ENCODE measurements at places on chromosomes 16 and 17. TPM values are rescaled to one million over a fixed set of nuclear protein-coding genes. Genes with fewer than 3 reads are reported as not detected.
A peak's percentile ranks its signal among the peaks of the same experiment; 100 is the strongest.

PLXDC1 gene
- total RNA-seq, result 12.2 TPM

DNA sequence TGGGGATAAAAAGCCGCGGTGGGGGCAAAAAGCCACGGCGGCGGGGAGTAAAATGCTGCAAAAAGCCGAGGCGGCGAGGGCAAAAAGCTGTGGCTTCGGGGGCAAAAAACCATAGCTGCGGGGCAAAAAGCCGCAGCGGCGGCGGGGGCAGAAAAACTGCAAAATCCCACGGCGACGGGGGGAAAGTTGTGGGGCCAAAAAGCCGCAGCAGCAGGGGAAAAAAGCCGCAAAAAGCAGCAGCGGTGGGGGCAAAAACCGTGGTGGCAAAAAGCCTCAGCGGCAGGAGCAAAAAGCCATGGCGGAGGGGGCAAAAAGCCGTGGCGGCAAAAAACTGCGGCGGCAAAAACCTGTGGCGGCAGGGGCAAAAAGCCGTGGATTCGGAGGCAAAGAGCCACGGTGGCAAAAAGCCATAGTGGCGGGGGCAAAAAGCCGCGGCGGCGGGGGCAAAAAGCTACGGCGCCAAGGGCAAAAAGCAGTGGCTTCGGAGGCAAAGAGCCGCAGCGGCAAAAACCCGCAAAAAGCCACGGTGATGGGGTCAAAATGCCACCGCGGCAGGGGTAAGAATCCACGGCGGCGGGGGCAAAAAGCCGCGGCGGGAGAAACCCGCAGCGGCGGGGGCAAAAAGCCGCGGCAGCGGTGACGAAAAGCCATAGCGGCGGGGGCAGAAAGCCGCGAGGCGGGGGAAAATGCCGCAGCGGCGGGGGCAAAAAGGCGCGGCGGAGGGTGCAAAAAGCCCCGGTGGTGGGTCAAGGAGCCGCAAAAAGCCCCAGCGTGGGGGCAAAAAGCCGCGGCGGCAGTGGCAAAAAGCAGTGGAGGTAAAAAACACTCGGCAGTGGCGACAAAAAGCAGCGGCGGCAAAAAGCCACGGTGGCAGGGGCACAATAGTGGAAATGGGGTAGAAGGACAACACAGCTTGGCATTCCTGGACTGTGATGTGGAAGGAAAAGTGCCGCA is 192.8 kb downstream of the SHCBP1 start:
- no peak overlapping the region for H3K27ac ChIP-seq
- no peak overlapping the region for H3K4me3 ChIP-seq
- DNase-seq, result no peak
- H3K36me3 ChIP-seq, result no peaks in the 10 kb centered on the region
- H3K27me3 ChIP-seq, result peaks cover 44% of the 10 kb centered on the region

METRN gene
- total RNA-seq, result 62.5 TPM

GRCh38 chr17:51493206-51493605 is 232.9 kb downstream of the UTP18 start:
- H3K36me3 ChIP-seq, result no peaks in the 10 kb centered on the region
- H3K27me3 ChIP-seq, result peaks cover 6% of the 10 kb centered on the region
- no peak overlapping the region for H3K4me3 ChIP-seq
- H3K27ac ChIP-seq, result no peak overlapping the region
- DNase-seq, result no peak
- H3K4me1 ChIP-seq, result no peaks in the 10 kb centered on the region

DNA sequence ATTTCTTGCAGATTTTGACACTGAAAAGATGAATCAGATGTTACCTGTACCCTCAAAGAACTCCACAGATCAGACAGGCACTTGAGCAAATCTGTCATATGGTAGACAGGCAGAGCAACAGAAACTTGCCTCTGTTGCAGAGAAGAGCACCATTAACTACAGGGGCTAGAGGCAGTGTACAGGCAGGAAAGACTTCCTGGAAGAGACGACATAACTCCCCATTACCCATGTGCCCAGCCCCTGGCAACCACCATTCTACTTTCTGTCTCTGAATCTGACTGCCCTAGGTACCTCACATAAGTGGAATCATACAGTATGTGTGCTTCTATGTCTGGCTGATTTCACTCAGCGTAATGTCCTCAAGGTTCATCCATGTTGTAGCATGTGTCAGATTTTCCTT is 15.5 kb downstream of the GFOD2 start:
- H3K27ac ChIP-seq, result peak overlapping the region; percentile 10
- H3K4me3 ChIP-seq, result no peak overlapping the region
- H3K36me3 ChIP-seq, result peaks cover 4% of the 10 kb centered on the region
- no peaks in the 10 kb centered on the region for H3K27me3 ChIP-seq
- peaks cover 12% of the 10 kb centered on the region for H3K4me1 ChIP-seq

- no peak for DNase-seq
- no peak overlapping the region for H3K27ac ChIP-seq
- H3K4me1 ChIP-seq, result no peaks in the 10 kb centered on the region
- H3K36me3 ChIP-seq, result no peaks in the 10 kb centered on the region
- H3K27me3 ChIP-seq, result no peaks in the 10 kb centered on the region
These were observed 73.7 kb downstream of the AKAP1 start for GRCh38 chr17:57158795-57159194.

- peak; percentile 17 for DNase-seq
- H3K4me1 ChIP-seq, result peaks cover 35% of the 10 kb centered on the region
- H3K27me3 ChIP-seq, result no peaks in the 10 kb centered on the region
- no peak overlapping the region for H3K27ac ChIP-seq
- H3K4me3 ChIP-seq, result no peak overlapping the region
These were observed 18.5 kb downstream of the MLYCD start for GRCh38 chr16:83917152-83918120.

- peak; percentile 88 for DNase-seq
- H3K4me1 ChIP-seq, result peaks cover 5% of the 10 kb centered on the region
- peak overlapping the region; percentile 75 for H3K27ac ChIP-seq
- H3K4me3 ChIP-seq, result peak overlapping the region; percentile 43
- H3K27me3 ChIP-seq, result peaks cover 3% of the 10 kb centered on the region
These were observed 18.7 kb upstream of the ZNF689 start for GRCh38 chr16:30628628-30629540.

KCNJ18 gene
- total RNA-seq, result not detected

WNK4 gene
- not detected for total RNA-seq

GRCh38 chr17:29357821-29358232 is 32.3 kb upstream of the TAOK1 start:
- peak overlapping the region; percentile 33 for H3K27ac ChIP-seq
- no peak overlapping the region for H3K4me3 ChIP-seq
- no peak for DNase-seq
- no peaks in the 10 kb centered on the region for H3K36me3 ChIP-seq
- H3K4me1 ChIP-seq, result peaks cover 9% of the 10 kb centered on the region

DNA sequence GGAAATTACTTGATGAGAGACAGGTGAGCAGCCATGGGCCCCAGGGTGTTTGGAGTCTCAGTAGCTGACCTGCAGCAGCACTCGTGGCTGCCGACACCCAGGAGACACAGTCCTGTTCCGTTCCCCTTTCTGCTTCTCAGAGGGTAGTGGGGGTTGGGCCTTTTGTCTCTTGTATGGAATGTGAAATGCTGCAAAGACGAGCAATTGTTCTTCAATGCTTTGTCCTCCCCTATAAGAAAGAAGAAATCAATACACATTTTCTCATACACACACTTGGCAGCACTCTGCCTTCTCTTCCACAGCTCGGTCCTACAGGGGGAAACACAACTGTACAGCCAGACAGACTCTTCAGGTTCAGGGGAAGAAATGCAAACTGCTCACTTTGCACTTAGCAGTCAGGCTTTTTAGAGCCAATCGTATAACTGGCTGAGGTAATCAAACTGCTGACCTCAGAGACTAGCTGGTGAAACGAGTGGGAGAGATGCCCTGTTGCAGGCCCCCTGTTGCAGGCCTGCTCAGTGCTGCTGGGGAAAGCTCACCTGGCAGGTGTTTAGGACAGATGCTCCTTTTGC is 96.7 kb downstream of the AATF start:
- no peak for DNase-seq
- no peaks in the 10 kb centered on the region for H3K4me1 ChIP-seq
- no peaks in the 10 kb centered on the region for H3K27me3 ChIP-seq
- no peak overlapping the region for H3K27ac ChIP-seq

GRCh38 chr16:71540-72401 is 660 bp downstream of the RHBDF1 start:
- peak overlapping the region; percentile 96 for H3K27ac ChIP-seq
- peaks cover 97% of the 10 kb centered on the region for H3K4me1 ChIP-seq

UNC13D gene
- total RNA-seq, result 13.3 TPM

RNU2-1 gene
- 5,474 TPM for total RNA-seq

C17orf113 gene
- 0.63 TPM for total RNA-seq

- no peaks in the 10 kb centered on the region for H3K36me3 ChIP-seq
- H3K4me1 ChIP-seq, result peaks cover 4% of the 10 kb centered on the region
- H3K4me3 ChIP-seq, result no peak overlapping the region
- no peak overlapping the region for H3K27ac ChIP-seq
- H3K27me3 ChIP-seq, result no peaks in the 10 kb centered on the region
These were observed 43.8 kb upstream of the NF1 start for GRCh38 chr17:31050948-31051347.

DNA sequence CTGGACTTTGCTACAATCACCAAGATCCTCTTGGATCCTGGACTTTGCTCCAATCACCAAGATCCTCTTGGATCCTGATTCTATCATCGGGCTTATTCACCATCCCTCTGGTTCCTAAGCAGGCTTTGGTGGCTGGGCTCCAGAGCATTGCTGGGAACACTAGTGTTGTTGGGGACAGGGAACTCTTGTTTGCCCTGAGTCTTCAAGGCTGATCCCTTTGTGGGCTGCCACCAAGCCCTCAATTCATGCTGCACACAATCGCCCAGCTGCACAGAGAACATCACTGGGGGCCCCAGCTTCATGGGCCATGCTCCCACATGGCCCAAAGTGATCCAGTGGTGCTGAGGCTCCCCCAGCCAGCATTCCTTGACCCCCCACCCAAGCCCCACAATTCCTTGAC is 88.3 kb downstream of the TMEM132E start:
- H3K36me3 ChIP-seq, result no peaks in the 10 kb centered on the region
- no peak overlapping the region for H3K27ac ChIP-seq
- no peak overlapping the region for H3K4me3 ChIP-seq

- H3K4me1 ChIP-seq, result no peaks in the 10 kb centered on the region
- H3K36me3 ChIP-seq, result no peaks in the 10 kb centered on the region
- no peak overlapping the region for H3K4me3 ChIP-seq
- no peak overlapping the region for H3K27ac ChIP-seq
These were observed 19.5 kb downstream of the TNFRSF13B start for GRCh38 chr17:16952401-16952800.

C16orf95 gene
- 3.2 TPM for total RNA-seq

KDM6B gene
- 23.3 TPM for total RNA-seq

- no peaks in the 10 kb centered on the region for H3K36me3 ChIP-seq
- DNase-seq, result peak; percentile 62
- H3K27ac ChIP-seq, result peak overlapping the region; percentile 77
These were observed 72.4 kb downstream of the CES1 start for GRCh38 chr16:55760310-55761001.

- H3K4me1 ChIP-seq, result peaks cover 46% of the 10 kb centered on the region
- DNase-seq, result no peak
- peak overlapping the region; percentile 86 for H3K4me3 ChIP-seq
- peak overlapping the region; percentile 100 for H3K27ac ChIP-seq
These were observed 1.7 kb downstream of the MLST8 start for GRCh38 chr16:2206780-2207433.

GRCh38 chr16:66660422-66661209 is 35.9 kb downstream of the CMTM4 start:
- peaks cover 30% of the 10 kb centered on the region for H3K4me1 ChIP-seq
- H3K27ac ChIP-seq, result peak overlapping the region; percentile 73
- H3K36me3 ChIP-seq, result no peaks in the 10 kb centered on the region
- H3K27me3 ChIP-seq, result no peaks in the 10 kb centered on the region
- DNase-seq, result peak; percentile 60
- H3K4me3 ChIP-seq, result no peak overlapping the region

GRCh38 chr16:24138575-24138974 is 117.6 kb upstream of the CACNG3 start:
- no peaks in the 10 kb centered on the region for H3K36me3 ChIP-seq
- no peak overlapping the region for H3K27ac ChIP-seq
- DNase-seq, result no peak

HS3ST4 gene
- not detected for total RNA-seq

GRCh38 chr17:78617511-78618061 is 40.4 kb upstream of the DNAH17 start:
- DNase-seq, result no peak
- no peaks in the 10 kb centered on the region for H3K36me3 ChIP-seq
- H3K4me3 ChIP-seq, result no peak overlapping the region
- H3K27me3 ChIP-seq, result no peaks in the 10 kb centered on the region
- H3K27ac ChIP-seq, result peak overlapping the region; percentile 5

DNA sequence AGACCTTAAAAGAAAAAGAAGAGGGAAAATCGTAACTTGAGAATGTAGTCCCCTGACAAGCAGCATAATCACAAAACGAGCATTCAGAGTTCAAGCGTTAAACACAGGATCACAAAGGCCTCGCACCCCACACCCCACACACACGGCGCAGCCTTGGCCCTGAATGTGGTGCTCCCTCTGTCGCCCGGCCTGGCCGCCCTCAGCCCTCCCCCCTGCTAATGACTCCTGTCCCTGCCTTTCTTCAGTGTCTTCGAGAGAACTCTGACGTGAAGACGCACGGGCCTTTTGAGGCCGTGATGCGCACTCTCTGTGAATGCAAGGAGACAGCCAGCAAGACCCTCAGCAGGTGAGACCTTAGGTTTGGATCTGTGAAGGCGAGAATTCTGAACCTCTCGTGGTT is 47.5 kb upstream of the ENDOV start:
- no peak for DNase-seq
- H3K4me3 ChIP-seq, result no peak overlapping the region

GRCh38 chr16:64712026-64712425 is 409.8 kb downstream of the CDH11 start:
- no peak overlapping the region for H3K27ac ChIP-seq
- H3K4me1 ChIP-seq, result no peaks in the 10 kb centered on the region
- no peak for DNase-seq
- no peaks in the 10 kb centered on the region for H3K27me3 ChIP-seq
- no peak overlapping the region for H3K4me3 ChIP-seq

DNA sequence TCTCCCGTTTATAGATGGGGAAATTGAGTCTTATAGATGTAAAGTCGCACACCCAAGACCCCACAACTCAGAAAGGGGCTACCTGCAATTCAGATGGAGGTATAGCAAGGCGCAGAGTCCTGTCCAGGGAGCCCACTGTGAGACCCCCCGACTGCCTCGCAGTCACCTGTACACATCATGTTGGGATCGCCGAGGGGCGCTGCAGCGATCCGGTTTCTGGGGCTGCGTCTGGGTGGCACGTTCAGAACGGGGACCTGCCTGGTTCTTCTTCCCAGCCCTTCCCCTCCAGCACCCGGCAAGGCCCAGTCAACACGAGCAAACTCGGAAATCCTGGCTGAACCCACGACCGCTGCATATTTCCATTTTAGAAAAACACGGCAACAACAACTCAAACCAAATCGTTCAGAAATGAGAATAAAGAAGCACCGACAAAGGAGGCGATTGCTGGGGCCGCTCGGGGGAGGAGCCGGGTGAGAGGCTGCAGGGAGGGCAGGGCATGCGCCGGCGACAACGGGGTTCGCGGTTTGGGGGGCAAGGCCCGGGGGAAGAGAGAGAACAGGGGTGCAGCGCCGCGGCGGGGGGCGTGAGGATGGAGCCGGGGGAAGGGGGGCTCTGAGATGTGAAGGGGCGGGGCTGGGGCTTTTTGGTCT is 643 bp downstream of the HSDL1 start:
- peak; percentile 32 for DNase-seq
- peak overlapping the region; percentile 93 for H3K4me3 ChIP-seq
- H3K36me3 ChIP-seq, result no peaks in the 10 kb centered on the region

- H3K4me3 ChIP-seq, result no peak overlapping the region
- DNase-seq, result no peak
- H3K36me3 ChIP-seq, result no peaks in the 10 kb centered on the region
- H3K4me1 ChIP-seq, result peaks cover 8% of the 10 kb centered on the region
- peaks cover 39% of the 10 kb centered on the region for H3K27me3 ChIP-seq
- no peak overlapping the region for H3K27ac ChIP-seq
These were observed 5.3 kb upstream of the FOXN1 start for GRCh38 chr17:28500712-28501379.

Measured in left ventricle myocardium inferior (tissue), 1 donor.